ENCODE measurements at places on chromosomes 2 and 18. TPM values are rescaled to one million over a fixed set of nuclear protein-coding genes. Genes with fewer than 3 reads are reported as not detected.

Gene CCDC102B
- total RNA-seq, result 1.7 TPM

DNA sequence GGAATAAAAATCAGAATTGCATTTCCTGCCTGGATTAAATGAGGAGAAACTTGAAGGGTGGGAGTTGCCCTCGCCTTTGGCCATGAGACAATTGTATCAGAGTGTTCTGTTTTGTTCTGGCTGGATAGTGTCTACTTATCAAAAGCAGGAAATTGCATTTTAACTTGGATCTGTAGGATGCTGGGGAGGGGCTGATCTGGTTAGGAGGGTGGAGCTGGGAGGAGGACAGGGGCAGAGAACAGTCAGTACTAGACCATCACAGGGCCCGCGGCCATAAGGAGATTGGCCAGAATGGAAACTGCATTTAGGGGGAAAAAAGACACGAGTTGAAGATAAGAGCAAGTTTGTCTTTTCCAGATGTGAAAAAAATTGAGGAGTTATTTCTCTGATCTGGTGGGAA lies 199.1 kb upstream of the POU3F3 start:
- no peaks in the 10 kb centered on the region for H3K4me1 ChIP-seq
- no peaks in the 10 kb centered on the region for H3K36me3 ChIP-seq
- no peak overlapping the region for H3K27ac ChIP-seq
- no peak for DNase-seq

GRCh38 chr2:41899189-41899588 lies 148.6 kb upstream of the PKDCC start:
- no peak for DNase-seq
- H3K36me3 ChIP-seq, result no peaks in the 10 kb centered on the region
- H3K4me1 ChIP-seq, result no peaks in the 10 kb centered on the region
- H3K27me3 ChIP-seq, result no peaks in the 10 kb centered on the region
- no peak overlapping the region for H3K4me3 ChIP-seq

GRCh38 chr2:174595116-174595809 lies 2.3 kb downstream of the WIPF1 start:
- no peak for DNase-seq
- H3K4me1 ChIP-seq, result no peaks in the 10 kb centered on the region
- no peaks in the 10 kb centered on the region for H3K36me3 ChIP-seq
- H3K27ac ChIP-seq, result peak overlapping the region; percentile 89
- H3K4me3 ChIP-seq, result no peak overlapping the region
- no peaks in the 10 kb centered on the region for H3K27me3 ChIP-seq

- H3K4me1 ChIP-seq, result no peaks in the 10 kb centered on the region
- no peak overlapping the region for H3K27ac ChIP-seq
- no peaks in the 10 kb centered on the region for H3K27me3 ChIP-seq
Observed at GRCh38 chr2:164221473-164221872, 399.8 kb downstream of the GRB14 start.

- no peak for DNase-seq
- no peaks in the 10 kb centered on the region for H3K36me3 ChIP-seq
- H3K4me3 ChIP-seq, result no peak overlapping the region
- H3K27me3 ChIP-seq, result no peaks in the 10 kb centered on the region
- H3K4me1 ChIP-seq, result no peaks in the 10 kb centered on the region
- no peak overlapping the region for H3K27ac ChIP-seq
Observed at GRCh38 chr18:9714266-9715087, 6.4 kb downstream of the RAB31 start.

DNA sequence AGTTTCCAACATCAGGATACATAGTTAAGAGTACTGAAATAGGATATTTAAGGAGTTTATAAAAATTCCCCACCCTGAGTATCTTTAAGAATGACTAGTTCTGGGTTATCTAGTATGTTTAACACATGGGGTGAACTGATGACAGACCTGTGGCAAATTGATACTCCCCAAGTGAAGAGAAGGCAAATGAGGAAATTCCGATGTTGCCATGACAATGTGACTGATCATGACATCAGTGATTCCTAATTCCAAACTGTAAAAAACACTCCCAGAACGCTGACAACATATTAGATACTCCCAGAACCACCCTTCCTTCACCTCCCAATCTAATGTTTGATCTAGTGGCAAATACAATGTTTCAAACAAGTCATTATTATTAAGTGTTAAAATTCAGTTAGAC lies 77.6 kb downstream of the RBMS1 start:
- no peak overlapping the region for H3K4me3 ChIP-seq
- H3K36me3 ChIP-seq, result no peaks in the 10 kb centered on the region
- H3K4me1 ChIP-seq, result no peaks in the 10 kb centered on the region
- no peak for DNase-seq
- no peaks in the 10 kb centered on the region for H3K27me3 ChIP-seq

DNA sequence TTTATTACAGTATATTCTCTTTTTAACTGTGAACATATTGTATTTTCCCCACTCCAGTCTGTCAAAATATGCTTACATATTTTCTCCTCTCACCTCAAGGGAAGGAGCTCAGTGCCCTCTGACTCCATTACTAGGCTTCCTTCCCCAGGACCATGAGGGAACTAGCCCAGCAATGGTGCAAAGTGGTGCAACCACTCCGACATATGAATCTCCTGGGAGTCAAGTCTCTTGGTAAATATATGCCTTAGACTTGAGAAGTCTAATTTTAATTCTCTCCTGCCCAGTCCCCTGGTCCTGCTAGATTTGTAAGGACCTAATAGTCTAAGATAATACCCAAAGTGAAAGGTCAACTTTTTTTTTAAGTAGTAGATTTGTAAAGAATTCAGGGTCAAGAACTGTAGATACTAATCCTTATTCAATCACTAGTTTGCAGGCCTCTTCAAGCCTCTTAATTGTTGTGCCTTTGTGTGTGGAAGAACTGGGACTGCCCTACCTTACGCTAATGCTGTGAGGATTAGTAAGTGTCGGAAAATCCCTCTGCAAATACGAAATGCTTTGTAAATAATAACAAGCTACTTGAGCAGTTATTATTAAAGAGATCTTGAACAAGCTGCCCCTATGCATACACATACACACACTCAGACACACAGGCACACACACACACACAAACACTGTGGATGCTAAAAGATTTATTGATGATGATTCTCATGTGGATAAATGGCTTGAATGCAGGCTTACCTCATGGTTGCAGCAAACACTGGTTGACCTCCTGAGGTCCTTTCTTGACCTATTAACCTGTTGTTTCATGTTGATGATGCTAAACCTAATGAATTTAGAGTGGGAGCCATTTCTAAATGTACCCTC lies 251.2 kb upstream of the PARD3B start:
- no peak overlapping the region for H3K27ac ChIP-seq
- no peaks in the 10 kb centered on the region for H3K36me3 ChIP-seq
- H3K27me3 ChIP-seq, result no peaks in the 10 kb centered on the region
- H3K4me3 ChIP-seq, result no peak overlapping the region
- no peak for DNase-seq

Gene CCDC74A
- 0.51 TPM for total RNA-seq

DNA sequence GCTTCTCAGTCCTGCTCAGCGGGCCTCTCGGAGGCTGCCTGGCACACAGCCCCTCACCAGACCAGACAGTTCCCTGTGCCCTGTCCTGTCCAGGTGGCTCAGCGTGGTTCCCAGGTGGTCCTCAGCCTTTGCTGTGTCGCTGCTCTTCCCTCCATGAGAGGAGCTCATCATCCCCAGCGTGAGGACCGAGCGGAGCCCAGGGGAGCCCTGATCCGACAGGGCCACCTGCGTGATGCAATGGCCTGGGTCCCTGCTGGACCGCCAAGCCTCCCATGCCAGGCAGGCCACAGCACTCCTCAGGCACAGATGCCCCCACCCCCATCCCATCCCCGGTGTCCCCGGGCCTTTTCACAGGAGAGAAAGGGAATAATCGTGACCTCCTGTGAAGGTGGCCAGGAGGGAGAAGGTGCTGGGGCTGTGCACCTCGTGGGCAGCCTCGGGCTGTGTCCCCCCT lies 4.3 kb downstream of the GPC1 start:
- no peaks in the 10 kb centered on the region for H3K4me1 ChIP-seq
- H3K4me3 ChIP-seq, result no peak overlapping the region
- no peaks in the 10 kb centered on the region for H3K27me3 ChIP-seq

- H3K27ac ChIP-seq, result peak overlapping the region; percentile 99
- no peaks in the 10 kb centered on the region for H3K4me1 ChIP-seq
- DNase-seq, result no peak
- peak overlapping the region; percentile 71 for H3K4me3 ChIP-seq
Observed at GRCh38 chr2:151289972-151290866, 751 bp upstream of the NMI start.

Gene MYCN
- 0.35 TPM for total RNA-seq

Gene PKDCC
- total RNA-seq, result 13.7 TPM

- no peaks in the 10 kb centered on the region for H3K27me3 ChIP-seq
- H3K36me3 ChIP-seq, result no peaks in the 10 kb centered on the region
- no peak for DNase-seq
Observed at GRCh38 chr18:711310-711656, 1.1 kb downstream of the ENOSF1 start.

DNA sequence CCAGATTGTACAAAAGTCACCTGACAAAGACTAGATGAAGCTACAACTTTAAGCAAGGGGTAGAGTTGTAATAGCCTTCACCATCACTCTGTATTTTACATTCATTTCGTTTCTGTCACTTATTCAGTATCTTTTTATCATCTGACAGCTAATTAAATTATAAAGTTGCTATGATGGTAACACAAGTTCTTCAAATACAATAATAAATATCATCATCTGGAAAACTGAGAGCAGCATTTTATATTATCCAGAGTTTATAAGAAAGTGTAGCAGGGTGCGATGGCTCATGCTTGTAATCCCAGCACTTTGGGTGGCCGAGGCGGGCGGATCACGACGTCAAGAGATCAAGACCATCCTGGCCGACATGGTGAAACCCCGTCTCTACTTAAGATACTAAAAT lies 21.1 kb downstream of the DYNC2LI1 start:
- DNase-seq, result no peak
- no peaks in the 10 kb centered on the region for H3K27me3 ChIP-seq
- H3K4me1 ChIP-seq, result no peaks in the 10 kb centered on the region
- no peak overlapping the region for H3K27ac ChIP-seq

Gene MAL
- total RNA-seq, result not detected

Gene AMER3
- not detected for total RNA-seq

DNA sequence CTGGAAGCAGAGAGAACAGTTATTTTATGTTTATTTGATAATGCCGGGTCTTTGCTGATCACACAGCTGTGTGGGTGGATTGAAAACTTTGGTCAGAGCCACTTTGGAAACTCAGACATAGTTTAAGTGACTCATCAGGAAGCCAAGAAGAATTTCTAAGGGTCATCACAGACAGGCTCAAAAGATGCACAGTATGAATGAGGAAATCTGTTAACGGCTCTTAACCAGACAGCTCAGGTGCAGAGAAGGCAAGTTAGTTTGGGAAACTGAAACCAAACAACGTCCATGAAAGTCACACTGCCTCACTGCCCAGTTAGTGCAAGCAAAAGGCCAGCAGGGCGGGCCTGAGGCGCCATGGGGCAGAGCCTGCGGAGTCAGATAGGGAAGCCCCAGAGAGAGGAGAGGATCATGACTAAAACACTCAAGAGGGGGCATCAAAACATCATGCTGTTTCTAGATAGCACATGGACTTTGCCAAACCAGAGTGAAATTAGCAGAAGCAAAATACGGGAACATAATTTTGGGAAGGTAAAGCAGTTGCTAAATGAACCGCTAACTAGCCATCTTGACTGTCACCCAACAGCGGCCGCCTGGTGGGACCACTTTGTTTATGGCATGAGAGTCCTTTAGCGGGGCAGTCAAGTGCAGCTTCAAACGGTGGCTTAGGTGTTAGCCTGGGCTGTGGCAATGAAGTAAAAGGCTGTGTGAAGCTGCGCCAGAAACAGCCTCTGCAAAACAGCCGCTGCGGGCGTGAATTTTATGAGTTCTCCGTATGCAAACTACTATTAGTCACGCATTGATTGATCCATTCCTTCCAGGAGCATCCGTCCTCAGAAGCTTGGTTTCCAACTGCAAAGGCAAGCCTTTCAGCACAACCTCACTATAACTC lies 101.2 kb downstream of the KCTD18 start:
- H3K4me1 ChIP-seq, result peaks cover 15% of the 10 kb centered on the region
- H3K36me3 ChIP-seq, result no peaks in the 10 kb centered on the region
- no peaks in the 10 kb centered on the region for H3K27me3 ChIP-seq
- no peak overlapping the region for H3K27ac ChIP-seq
- no peak overlapping the region for H3K4me3 ChIP-seq

Gene ILKAP
- total RNA-seq, result 11.2 TPM

- no peaks in the 10 kb centered on the region for H3K4me1 ChIP-seq
- H3K36me3 ChIP-seq, result no peaks in the 10 kb centered on the region
- H3K4me3 ChIP-seq, result no peak overlapping the region
- DNase-seq, result no peak
- no peak overlapping the region for H3K27ac ChIP-seq
- H3K27me3 ChIP-seq, result no peaks in the 10 kb centered on the region
Observed at GRCh38 chr18:10011061-10011460, 97.2 kb downstream of the VAPA start.

DNA sequence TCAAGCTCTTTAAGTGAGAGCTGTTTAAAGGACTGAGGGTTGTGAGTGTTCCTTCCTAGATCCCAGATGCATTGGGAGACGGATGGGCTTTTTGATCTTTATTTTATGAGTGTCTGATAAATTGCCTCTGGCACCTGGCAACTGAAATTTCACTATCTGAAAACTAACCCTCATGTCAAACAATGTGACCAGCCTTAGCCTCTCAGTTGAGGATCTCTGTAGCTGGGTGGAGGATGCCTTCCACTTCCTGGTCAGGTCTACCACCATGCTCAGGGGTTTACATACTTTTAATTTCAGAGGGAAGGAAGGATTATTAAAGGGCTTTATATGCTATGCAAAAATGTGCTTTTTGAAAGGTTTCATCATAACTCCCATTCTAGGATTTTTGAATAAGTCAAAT lies 70.5 kb upstream of the NT5C1B start:
- no peak for DNase-seq
- H3K36me3 ChIP-seq, result no peaks in the 10 kb centered on the region
- no peaks in the 10 kb centered on the region for H3K4me1 ChIP-seq
- no peak overlapping the region for H3K4me3 ChIP-seq
- no peaks in the 10 kb centered on the region for H3K27me3 ChIP-seq

- peaks cover 31% of the 10 kb centered on the region for H3K4me1 ChIP-seq
- H3K4me3 ChIP-seq, result no peak overlapping the region
- H3K36me3 ChIP-seq, result no peaks in the 10 kb centered on the region
- no peaks in the 10 kb centered on the region for H3K27me3 ChIP-seq
- no peak for DNase-seq
- H3K27ac ChIP-seq, result no peak overlapping the region
Observed at GRCh38 chr2:46008091-46008870, 288.9 kb upstream of the EPAS1 start.

- H3K4me3 ChIP-seq, result no peak overlapping the region
- H3K4me1 ChIP-seq, result no peaks in the 10 kb centered on the region
- no peaks in the 10 kb centered on the region for H3K27me3 ChIP-seq
- DNase-seq, result no peak
- no peak overlapping the region for H3K27ac ChIP-seq
Observed at GRCh38 chr2:101545950-101546349, 71.0 kb upstream of the RFX8 start.
